ENCODE measurements at places on chromosomes 1 and 21.
A peak's percentile ranks its signal among the peaks of the same experiment; 100 is the strongest.

GRCh38 chr1:16237343-16237830 lies 404 bp upstream of the CPLANE2 start:
- no peak for DNase-seq

DNA sequence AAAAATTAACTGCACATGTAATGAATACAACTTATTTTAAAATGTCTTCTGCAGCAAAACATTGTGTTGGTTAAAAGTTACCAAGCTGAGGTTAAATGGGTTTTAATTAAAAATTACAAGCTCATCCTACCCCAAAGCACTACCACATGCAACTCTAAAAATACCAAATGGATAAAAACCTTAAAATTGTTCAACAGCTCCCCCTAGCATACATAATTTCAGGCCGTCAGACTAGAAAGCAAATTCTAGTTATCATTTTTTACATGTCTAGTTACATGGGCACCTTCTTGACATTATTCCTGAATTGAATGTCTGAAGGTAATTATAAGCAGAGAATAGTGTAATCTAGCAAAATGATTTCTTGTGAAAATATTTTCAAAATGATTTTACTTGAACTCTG lies 176.5 kb downstream of the C1orf21 start:
- no peak for DNase-seq

GRCh38 chr1:57512386-57512785 lies 88.5 kb upstream of the DAB1 start:
- DNase-seq = no peak

GRCh38 chr21:37366482-37367316 lies at the start of gene DYRK1A:
DYRK1A (plus strand) TSS chr21:37366773; CDS start chr21:37420375, 53,602 bp downstream.
- peak; percentile 92 for DNase-seq

DNA sequence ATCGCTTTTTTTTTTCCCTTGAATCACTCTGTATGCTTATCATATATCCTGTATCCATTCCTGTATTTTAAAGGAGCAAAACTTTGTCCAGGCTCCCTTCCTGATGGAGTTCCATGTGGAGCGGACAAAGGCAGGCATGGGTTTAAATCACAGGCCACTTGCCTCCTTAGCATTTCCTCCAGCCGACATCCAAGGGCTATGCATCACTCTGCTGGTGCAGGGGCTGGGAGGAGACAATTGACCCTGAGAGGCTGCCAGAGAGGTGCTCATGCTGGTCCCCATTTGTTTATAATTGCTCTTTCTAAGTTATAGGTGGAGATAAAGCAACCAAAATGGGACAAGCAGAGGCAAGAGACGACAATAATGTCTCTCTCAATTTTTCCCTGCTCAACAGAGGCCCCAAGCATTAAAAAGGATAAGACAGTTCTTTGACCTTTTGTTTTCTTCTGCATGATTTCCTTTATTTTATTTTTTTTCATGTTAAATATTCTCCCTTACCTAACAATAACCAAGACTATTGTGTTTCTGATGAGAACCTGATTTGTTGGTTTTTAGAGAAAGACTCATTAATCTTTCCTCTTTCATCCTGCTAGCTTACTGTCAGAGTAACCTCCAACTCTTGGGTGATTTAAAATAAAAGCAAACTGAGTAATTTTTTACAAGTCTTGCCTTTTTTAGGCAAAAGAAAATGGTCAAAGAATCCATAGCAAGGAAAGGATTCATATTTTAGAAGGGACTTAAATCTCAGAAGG lies 353.7 kb downstream of the ADGRL2 start:
- DNase-seq = no peak

GRCh38 chr1:147168626-147169058 lies 3.6 kb downstream of the PRKAB2 start:
- no peak for DNase-seq

All from glomerular endothelial cell (primary cell).